ENCODE measurements at places on chromosomes 2 and 18. TPM values are rescaled to one million over a fixed set of nuclear protein-coding genes. Genes with fewer than 3 reads are reported as not detected.

Gene SLC9A4
- polyA plus RNA-seq = 0.07 TPM

Gene LIMS2
- 39.5 TPM for polyA plus RNA-seq

Gene C2orf66
- 0.21 TPM for polyA plus RNA-seq

DNA sequence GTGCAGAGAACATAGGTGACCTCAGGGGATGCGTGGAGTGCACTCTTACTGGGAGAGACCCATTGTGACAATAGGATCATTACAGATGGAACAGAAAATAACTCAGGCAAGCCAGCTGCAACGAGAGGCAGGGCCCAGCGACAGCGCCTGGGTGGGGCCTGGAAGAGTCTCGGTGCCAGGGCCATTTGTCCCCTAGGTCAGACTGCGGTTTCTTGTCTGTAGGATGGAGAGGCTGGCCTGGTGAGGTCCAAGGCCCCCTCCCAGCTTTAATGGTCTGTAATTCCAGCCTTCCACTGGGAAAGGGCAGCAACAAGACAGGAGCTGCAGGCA is 208.6 kb upstream of the APCDD1 start:
- DNase-seq = no peak
- H3K27ac ChIP-seq = no peak overlapping the region
- H3K4me3 ChIP-seq = no peak overlapping the region
- H3K36me3 ChIP-seq = no peaks in the 10 kb centered on the region
- H3K27me3 ChIP-seq = no peaks in the 10 kb centered on the region

GRCh38 chr18:49247781-49248180 is 212.7 kb downstream of the DYM start:
- H3K4me1 ChIP-seq = no peaks in the 10 kb centered on the region
- no peaks in the 10 kb centered on the region for H3K36me3 ChIP-seq
- H3K27ac ChIP-seq = no peak overlapping the region
- no peak for DNase-seq
- H3K27me3 ChIP-seq = no peaks in the 10 kb centered on the region
- no peak overlapping the region for H3K4me3 ChIP-seq

GRCh38 chr18:69758458-69758857 is 189.2 kb downstream of the CD226 start:
- no peak for DNase-seq
- no peak overlapping the region for H3K4me3 ChIP-seq
- H3K4me1 ChIP-seq = no peaks in the 10 kb centered on the region
- H3K27me3 ChIP-seq = no peaks in the 10 kb centered on the region

DNA sequence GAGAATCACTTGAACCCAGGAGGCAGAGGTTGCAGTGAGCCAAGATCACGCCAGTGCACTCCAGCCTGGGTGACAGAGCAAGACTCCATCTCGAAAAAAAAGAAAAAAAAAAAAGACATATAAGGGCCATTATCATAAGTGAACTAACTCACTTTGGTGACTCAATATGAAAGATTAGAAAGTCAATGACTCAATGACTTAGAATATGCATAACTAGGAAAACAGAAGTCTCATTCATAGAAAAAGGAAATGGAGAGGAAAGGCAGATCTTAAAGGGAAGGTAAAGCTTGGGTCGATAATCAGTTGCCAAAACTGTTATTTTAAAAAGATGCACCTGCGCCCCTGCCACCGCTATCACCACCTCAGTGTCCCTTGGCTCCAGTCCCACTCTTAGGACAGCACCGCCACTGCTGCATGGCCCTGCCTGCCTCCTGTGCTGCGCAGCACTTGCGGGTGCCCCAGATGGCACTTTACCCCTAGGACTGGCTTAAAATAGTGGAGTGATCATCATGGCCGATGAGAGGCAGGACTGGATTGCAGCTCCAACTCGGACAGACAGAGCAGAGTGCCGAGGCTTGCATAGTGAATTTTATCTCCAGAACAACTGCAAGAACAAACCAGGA is 54.7 kb downstream of the INO80D start:
- H3K4me3 ChIP-seq = no peak overlapping the region
- no peak for DNase-seq
- no peaks in the 10 kb centered on the region for H3K4me1 ChIP-seq
- no peak overlapping the region for H3K27ac ChIP-seq

DNA sequence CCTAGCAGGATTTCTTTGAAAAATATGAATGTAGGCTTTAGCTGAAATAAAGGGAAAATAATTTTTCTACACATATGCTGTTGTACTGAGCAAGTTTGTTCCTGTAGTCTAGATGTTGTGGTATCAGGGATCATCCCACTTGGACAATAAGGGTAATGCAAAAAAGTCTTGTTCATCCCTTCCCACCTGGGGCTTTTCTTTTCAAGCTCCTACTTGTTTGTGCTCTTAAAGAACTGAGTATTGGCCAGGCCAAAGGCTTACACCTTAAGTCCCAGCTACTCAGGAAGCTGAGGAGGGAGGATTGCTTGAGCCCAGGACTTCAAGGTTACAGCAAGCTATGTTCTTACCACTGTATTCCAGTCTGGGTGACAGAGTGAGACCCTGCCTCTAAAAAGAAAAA is 35.5 kb downstream of the ZC3H6 start:
- peaks cover 3% of the 10 kb centered on the region for H3K36me3 ChIP-seq
- no peak overlapping the region for H3K4me3 ChIP-seq
- H3K4me1 ChIP-seq = no peaks in the 10 kb centered on the region
- H3K27me3 ChIP-seq = no peaks in the 10 kb centered on the region

DNA sequence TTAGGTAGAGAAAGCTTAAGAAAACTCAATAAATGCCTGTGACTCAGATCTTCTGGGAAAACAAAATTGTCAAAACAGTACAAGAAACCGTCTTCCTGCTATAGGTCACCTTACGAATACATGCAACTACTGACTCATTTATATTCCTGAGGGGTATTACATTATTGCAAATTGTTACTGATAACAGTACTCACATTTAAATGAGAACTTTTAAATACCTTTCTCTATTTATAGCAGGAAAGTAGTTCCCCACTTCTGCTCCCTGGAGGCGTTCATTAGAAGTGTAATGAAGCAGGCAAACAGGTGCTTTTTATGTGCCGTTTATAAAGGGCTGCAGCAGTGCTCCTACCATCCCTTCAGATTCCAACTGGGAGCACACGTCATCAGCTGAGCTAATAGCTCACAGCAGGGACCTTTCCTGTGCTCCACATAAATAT is 65.1 kb upstream of the RPRM start:
- H3K4me3 ChIP-seq = no peak overlapping the region
- H3K4me1 ChIP-seq = no peaks in the 10 kb centered on the region
- no peak for DNase-seq

DNA sequence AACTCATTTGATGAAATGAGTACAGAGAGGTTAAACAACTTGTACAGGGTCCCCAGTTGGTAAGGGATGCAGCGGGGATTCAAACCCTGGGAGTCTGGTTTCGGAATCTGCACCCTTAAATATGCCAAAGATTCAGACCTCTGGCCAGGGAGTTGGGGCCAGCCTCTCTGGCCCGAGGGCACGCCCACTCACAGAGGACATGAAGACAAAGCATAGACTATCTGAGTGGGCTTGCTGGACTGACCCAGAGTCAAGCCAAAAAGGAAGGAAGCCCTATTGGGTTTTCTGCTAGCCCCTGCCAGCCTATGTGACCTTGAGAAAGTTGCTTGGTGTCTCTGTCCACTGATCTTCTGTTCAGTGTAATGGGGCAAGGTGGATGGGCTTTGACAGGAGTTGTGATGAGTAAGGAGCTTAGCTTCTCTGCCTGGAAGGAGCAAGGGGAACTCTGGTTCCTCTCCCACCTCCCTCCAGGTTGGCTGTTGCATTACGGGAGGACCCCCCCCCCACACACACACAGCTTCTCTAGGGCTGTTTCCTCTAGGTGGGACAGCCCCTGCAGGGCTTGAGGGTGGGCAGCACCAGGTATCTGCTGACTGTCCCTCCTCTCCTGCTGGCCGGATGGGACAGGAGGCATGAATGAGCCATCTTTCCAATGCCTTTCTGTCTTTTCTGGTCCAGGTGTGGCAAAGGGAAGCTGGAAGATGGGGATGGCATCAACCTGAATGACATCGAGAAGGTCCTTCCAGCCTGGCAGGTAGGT is 131.3 kb downstream of the CTIF start:
- no peak for DNase-seq
- peaks cover 12% of the 10 kb centered on the region for H3K4me1 ChIP-seq
- H3K27ac ChIP-seq = no peak overlapping the region
